ENCODE measurements at places on chromosomes 12 and 14.
A peak's percentile ranks its signal among the peaks of the same experiment; 100 is the strongest.

GRCh38 chr12:95505039-95505438, 31.1 kb downstream of the METAP2 start:
- DNase-seq: no peak

- no peak for DNase-seq
These were observed 23.3 kb upstream of the SLC15A5 start for GRCh38 chr12:16300736-16301135.

- DNase-seq: no peak
These were observed 323.8 kb downstream of the BCAT1 start for GRCh38 chr12:24625103-24625502.

GRCh38 chr14:102667703-102668102, 75.3 kb downstream of the RCOR1 start:
- DNase-seq: no peak

GRCh38 chr12:116524964-116525379, 34.2 kb upstream of the MAP1LC3B2 start:
- no peak for DNase-seq

GRCh38 chr14:25150401-25150800, 100.5 kb upstream of the STXBP6 start:
- DNase-seq: no peak

DNA sequence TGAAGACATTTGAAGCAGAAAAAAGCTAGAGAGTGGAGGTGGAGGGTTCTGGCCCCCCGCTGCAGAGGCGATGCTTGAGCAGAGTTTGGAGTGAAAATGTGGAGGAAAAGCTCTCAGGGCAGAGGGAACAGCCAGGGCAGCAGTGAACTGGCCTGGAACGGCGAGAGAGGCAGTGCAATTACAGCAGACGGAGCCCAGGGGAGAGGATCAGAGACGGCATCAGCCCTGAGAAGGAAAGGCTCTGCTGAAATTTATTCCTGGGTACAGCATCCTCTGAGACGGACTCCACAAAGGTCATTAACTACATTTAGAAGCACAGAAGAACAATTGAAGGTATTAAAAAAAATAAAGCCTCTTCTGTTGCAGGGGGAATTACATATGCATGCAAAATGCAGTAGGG, 14.2 kb downstream of the STON2 start:
- DNase-seq: no peak

- DNase-seq: peak; percentile 28
These were observed 42.1 kb upstream of the LGR5 start for GRCh38 chr12:71397433-71397954.

DNA sequence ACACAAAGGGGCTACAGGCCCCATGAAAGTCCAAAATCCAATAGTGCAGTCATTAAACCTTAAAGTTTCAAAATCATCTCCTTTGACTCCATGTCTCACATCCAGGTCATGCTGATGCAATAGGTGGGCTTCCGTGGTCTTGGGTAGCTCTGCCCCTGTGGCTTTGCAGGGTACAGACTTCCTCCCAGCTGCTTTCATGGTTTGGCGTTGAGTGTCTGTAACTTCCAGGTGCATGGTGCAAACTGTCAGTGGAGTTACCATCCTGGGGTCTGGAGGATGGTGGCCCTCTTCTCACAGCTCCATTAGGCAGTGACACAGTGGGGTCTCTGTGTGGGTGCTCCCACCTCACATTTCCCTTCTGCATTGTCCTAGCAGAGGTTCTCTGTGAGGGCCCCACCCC, 8.5 kb upstream of the OR4Q2 start:
- no peak for DNase-seq

GRCh38 chr12:42447371-42447786, 121.4 kb downstream of the PPHLN1 start:
- no peak for DNase-seq

- peak; percentile 14 for DNase-seq
These were observed 235.0 kb downstream of the ATP23 start for GRCh38 chr12:58176296-58176869.

DNA sequence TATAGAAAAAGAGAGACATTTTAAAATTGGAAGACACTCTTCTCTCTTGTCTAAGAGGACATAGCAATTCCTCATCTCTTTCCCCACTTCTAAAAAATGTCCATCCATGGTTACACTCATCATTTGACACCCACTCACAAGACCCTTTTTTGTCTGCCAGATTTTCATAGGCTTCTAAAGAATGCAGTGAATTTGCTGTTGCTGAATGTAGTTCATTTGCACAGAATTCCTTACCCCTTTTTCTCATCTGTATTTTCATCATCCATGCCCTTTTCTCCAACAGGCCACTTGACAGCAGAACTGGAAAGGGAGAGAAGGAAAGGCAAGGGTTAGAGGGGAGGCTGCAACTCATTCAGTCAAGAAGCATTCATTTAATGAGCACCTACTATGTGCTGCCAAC, 128.0 kb downstream of the NUAK1 start:
- DNase-seq: no peak
